Left renal cortex interstitium (tissue), 4 donors: ENCODE measurements at places on chromosomes 11 and 22. TPM values are rescaled to one million over a fixed set of nuclear protein-coding genes. Genes with fewer than 3 reads are reported as not detected.

DNA sequence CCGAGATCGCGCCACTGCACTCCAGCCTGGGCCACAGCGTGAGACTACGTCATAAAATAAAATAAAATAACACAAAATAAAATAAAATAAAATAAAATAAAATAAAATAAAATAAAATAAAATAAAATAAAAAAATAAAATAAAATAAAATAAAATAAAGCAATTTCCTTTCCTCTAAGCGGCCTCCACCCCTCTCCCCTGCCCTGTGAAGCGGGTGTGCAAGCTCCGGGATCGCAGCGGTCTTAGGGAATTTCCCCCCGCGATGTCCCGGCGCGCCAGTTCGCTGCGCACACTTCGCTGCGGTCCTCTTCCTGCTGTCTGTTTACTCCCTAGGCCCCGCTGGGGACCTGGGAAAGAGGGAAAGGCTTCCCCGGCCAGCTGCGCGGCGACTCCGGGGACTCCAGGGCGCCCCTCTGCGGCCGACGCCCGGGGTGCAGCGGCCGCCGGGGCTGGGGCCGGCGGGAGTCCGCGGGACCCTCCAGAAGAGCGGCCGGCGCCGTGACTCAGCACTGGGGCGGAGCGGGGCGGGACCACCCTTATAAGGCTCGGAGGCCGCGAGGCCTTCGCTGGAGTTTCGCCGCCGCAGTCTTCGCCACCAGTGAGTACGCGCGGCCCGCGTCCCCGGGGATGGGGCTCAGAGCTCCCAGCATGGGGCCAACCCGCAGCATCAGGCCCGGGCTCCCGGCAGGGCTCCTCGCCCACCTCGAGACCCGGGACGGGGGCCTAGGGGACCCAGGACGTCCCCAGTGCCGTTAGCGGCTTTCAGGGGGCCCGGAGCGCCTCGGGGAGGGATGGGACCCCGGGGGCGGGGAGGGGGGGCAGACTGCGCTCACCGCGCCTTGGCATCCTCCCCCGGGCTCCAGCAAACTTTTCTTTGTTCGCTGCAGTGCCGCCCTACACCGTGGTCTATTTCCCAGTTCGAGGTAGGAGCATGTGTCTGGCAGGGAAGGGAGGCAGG lies at the start of gene GSTP1:
Gene GSTP1 (plus strand): TSS at position 566 of the 958 bp plus-strand sequence. CDS start 32 bp downstream, at position 598.
- peak; percentile 90 for DNase-seq

- DNase-seq, result no peak
These were observed 75.5 kb downstream of the SCN3B start for GRCh38 chr11:123578778-123579481.

DNA sequence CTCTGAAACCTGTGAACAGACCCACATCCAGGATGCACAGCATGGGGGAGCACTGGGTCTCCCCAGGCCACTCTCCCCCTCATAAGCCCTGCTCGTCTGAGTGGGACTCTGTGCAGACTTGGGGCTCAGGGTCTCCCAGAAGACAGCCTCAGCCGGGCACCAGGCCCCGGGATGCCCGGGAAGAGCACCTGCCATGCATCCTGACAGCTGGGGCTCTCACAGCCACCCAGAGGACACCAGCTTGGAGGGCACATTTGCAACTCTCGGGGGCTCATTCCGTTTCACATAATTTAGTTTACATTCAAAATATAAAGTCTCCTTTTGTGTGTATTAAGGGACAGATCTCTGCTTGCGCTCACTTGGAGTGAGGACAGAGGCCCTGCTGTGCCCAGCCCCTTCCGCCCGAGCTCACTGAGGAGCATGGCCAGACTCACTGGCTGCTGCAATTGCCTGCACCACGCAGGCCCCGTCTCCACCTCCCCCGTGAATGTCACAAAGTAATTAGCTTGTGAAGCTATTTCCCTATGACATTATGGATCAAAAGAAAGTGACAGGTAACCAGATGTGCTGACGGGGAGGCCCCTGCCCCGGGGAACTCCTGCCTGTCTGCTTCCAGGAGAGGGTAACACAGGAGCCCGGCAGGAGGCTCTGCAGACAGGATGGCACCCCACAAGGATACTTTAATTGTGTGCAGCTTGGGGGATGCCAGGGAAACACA lies 275.6 kb downstream of the BRD1 start:
- no peak for DNase-seq

DNA sequence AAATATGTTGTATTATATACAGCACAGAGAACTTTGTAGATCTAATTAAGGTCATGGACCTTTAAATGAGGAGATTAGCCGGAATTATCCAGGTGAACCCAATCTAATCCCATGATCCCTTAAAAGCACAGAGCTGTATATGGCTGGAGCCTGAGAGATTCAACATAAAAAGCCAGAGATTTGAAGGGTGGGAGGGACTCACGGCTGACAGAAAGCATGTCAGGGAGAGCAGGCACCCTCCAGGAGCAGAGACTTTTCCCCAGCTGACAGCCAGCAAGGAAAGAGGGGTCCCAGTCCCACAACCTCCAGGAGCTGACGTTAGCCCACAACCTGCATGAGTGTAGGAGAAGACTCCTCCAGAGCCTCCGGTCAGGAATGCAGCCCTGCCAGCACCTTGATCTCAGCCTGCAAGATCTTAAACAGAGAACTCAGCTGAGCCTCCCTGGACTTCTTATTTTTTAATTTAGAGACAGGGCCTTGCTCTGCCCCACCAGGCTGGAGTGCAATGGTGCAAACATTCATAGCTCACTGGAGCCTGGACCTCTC lies 20.0 kb upstream of the ADA2 start:
- DNase-seq, result no peak

- DNase-seq, result no peak
These were observed 31.2 kb downstream of the POU2AF3 start for GRCh38 chr11:111329306-111330204.

- DNase-seq, result no peak
These were observed 64.4 kb upstream of the DDI1 start for GRCh38 chr11:103972013-103972412.

DNA sequence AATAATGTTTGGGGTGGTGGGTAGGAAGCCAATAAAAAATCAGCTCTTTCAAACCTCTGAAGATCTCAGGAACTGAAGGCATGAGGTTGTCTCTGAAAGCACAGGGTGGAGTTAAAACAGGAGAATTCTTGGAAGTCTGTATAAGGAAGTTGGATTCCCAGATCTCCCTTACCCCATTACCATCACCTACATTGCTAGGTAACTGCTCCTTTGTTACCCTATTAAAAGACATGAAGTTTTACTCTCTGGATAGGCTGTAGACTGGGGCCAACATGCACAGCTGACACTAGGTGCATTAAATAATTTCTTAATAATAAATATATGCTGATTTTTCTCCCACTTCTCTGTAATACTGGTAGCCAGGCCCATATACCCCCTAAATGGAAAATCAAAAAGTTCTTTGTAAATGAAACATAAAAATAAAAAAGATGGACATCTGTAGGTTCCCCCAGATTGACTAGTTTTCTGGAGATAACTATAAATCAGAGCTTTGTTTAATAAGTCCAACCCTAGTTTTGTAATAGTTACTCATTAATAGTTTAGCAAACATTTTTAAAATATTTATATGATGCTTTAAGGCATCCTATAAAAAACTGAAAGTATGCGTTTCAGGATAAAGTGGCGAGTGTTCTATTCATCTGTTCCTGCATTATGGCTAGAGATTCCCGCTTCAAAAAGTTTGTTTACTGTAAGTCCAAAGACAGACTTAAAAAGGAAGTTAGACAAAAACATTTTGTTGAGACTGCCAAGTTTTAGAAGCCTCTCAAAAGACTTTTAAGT lies 63.8 kb downstream of the KIF18A start:
- no peak for DNase-seq

DNA sequence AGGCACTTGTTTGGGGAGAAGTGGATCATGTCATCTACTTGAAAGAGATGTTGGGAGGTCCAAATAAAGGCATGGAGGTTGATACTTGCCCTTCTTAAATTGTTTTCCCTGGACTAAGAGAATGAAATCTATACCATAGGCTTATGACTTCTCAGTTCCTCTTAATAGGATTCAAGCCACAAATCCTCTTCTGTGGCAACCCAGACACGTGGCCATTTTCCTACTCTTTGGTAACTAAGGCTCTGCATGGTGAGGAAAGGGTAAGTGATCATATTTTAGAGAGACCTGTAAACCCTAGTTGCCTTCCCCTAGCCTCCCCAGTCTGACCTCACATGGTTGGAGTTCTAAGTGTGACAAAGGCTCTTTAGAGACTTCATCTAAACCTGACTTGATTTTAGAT lies 72.9 kb upstream of the CD44 start:
- DNase-seq, result no peak

- DNase-seq, result no peak
These were observed 357.8 kb upstream of the LARGE1 start for GRCh38 chr22:34278121-34278520.

Gene KIAA1671
- 22.2 TPM for polyA plus RNA-seq

Gene CCDC73
- 0.32 TPM for polyA plus RNA-seq

Gene PRPF19
- polyA plus RNA-seq, result 126 TPM

Gene NRIP3
- polyA plus RNA-seq, result 0.69 TPM
